ENCODE measurements at places on chromosomes 5 and 9.

- DNase-seq = no peak
Measured at GRCh38 chr5:652023-652515, 39.9 kb downstream of the CEP72 start.

GRCh38 chr5:135329913-135330797 lies 68.9 kb downstream of the MACROH2A1 start:
- DNase-seq = no peak

DNA sequence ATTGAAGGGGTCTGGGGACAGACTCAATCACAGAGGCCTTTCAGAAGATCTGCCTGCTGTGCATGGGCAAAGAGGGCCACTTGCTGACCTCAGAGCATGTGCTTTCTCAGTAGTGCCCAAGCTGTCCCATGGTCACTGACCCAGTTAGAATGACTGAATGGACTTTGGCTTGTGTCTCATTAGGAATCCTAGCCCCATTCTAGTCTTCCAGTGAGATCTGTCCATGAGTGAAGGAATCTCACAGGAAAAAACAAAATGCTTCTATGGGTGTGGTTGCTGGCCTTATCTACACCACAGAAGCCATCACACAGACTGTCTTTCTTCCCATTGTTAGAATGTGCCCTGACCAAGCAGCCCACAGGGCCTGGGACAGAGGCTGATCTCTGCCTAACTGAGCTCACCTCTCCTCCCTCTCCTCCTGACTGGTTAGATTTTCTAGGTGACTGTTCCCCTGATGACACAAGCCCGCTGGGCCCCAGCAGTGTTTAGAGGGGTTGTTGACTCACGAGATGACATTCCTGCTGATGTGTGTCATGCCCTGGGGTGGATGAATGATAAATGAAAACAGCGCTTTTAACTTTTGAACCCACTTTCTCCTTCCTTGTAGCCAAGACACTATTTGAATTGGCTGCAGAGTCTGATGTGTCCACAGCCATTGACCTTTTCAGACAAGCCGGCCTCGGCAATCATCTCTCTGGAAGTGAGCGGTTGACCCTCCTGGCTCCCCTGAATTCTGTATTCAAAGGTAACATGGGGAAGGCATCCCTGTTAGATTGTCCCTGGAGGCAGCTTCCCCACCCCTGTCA lies 24.8 kb downstream of the TGFBI start:
- DNase-seq = no peak

DNA sequence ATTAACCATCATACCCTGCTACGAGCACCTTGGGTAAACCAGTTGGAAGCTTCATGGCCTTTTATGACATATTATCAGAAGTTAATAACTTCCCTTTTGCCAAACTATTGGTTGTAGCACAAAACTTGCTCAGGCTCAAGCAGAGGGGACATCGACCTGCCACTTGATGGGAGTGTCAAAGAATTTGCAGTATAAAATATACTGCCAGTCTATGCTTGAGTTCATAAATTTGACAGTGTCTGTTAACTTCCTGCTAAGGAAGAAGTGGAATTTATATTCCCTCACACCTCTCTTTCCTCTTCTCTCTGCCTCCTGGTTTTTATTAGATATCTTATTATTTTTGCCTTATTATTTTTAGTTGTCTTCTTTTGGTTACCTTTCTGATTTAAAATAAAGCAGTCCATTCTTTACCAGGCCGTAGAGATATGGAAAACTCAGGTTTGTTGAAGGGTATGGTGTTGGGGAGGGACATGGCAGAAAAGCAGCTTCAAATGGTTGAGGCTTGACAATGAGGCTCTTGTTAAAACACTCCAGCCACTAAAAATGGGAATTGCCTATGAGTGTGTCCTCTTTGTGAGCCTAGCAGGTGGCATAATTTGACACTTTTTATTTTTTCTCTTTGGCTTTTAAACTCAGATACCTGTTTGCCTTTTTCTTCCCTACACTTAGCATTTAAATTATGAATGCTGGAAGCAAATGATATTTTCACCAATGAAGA lies 298.0 kb downstream of the DOCK8 start:
- DNase-seq = no peak

- no peak for DNase-seq
Measured at GRCh38 chr9:126363847-126364671, 37.4 kb downstream of the MVB12B start.

DNA sequence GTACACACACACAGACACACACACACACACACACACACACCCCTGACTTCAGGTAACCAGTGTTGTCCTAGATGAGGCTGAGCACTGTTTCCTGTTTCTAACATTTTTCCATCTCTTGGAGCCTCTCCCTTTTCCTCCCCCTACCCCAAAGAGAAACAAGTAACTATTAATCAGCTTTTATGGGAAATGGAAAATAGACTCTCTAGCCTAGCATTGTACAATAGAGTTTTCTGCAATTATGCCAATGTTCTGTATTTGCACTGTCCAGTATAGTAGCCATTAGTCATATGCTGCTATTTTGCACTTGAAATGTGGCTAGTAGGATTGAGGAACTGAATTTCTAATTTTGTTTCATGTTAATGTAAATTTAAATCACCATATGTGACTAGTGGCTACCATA lies 33.1 kb downstream of the RAB3C start:
- no peak for DNase-seq

DNA sequence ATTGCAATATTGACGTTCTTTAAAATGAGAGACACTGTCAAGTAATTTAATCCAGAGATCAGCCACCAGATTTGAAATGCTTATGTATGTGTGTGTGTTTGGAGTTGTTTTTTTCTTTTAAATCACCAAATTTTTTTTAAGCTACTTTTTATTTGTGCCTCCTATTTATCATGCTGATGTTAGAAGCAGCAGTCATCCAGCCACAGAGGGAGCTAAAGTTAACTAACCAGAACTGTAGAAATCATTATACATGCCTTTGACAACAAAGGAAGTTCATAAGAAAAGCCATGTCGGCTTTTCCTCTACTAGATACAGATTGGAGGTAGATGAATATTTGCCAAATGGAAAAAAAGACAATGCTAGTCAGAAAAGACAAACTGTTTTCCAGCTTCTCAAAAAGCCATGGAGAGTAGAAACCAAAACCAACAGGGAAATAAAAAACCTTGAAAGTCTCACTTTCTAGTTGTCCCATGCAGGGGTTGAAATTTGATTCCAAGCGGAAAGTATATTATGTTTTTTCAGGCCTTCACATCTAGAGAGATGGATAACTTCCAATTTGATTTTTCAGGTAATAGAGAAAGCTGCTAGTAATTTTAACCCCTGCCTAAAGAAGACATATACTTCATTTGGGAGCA lies 4.5 kb downstream of the PURA start:
- DNase-seq = no peak

DNA sequence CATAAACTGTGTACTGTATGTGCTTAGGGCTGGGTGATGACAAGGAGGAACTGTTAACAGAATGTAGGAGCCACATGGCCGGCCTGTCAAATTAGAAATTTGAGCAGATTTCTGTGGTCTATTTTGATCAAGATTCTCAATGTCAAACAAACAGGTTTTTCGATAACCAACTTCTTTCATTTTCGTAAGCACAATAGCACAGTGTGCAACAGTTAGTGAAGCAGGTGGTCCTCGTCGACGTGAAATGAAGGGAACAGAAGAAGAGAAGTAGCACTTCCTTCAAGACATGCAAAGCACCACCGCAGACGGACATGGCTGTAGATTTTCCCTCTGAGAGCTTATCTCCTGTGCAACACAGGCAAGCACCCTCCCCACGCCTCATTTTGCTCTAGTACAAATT lies 252.1 kb downstream of the CRB2 start:
- DNase-seq = no peak

DNA sequence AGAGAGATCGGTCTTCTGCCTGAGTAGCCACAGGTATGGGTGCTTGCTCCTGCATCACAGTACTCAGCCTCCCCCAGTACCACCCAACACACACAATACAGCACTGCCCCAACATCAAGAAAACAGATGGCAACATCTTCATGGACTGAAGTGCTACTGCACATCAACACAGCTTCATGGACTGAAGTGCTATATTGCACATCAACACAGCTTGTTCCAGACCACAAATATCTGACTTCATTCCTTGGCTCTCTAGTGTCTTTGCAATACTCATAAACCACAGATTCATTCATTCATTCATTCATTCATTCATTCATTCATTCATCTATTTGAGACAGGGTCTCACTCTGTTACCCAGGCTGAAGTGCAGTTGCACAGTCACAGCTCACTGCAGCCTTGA lies 31.1 kb upstream of the PCA3 start:
- DNase-seq = no peak

DNA sequence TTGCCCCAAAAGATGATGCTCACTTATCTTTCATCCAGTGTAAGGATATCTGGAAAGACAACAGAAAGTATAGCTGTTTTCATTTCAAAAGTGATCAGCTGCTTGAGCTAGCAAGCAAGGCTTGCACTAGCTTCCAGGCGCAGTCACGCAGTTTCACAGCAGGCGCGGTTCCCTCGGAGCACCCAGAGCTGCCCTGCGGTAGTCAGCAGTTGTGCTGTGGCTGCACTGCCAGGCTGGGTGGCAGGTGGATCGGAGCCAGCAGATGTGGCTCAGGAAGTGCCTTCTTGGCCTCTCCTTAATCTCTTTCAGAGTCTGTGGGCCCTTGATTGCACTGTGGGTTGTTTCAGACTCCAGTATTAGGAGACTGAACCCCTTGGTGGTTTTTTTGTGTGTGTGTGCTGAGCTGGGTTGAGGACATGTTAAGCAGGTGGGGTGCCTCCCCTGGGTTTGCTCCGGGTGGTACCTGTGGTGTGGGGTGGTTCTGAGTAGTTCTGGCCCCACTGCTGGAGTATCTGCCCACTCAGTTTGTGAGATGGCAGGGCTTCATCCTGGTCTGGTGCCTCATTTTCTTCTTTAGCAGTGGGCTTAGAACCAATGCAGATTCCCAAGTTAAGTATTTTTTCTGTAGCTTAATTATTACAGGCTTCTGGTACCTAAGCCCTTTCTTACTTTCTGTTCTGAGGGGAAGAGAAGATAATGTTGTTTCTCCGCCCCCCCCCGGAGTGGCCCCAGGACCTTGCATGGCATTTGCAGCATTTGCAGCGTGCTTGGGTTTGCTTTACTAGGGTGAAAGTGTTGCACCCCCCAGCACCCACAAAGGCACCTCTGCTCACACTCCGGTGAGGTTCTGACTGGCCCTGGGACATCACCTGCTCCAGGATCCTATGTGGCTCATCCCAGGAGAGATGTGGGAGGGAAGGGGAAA lies 16.4 kb downstream of the TENT4A start:
- no peak for DNase-seq

All from HuH-7 (cell line).